ENCODE measurements at places on chromosomes 12 and 14.

DNA sequence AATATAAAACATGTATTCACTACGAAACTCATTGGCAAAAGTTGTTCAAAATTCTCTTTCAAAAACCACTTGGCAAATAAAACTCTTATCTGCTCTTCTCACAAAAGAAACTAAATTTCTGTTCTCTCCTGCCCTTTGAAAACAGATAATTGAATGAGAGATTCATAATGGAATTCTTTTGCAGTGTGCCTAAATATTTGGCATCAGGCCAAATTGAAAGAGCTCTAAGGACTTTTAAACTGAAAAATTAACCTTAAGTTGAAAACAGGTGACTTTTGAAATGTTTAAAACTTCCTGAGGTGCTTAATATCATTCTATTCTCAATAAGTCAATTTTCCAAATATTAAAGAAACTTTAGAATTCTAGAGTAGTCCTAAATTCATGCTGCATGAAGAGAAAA lies 136.4 kb downstream of the FSCB start:
- DNase-seq = no peak

GRCh38 chr12:121968876-121969275 lies 50.5 kb downstream of the CFAP251 start:
- peak; percentile 63 for DNase-seq

DNA sequence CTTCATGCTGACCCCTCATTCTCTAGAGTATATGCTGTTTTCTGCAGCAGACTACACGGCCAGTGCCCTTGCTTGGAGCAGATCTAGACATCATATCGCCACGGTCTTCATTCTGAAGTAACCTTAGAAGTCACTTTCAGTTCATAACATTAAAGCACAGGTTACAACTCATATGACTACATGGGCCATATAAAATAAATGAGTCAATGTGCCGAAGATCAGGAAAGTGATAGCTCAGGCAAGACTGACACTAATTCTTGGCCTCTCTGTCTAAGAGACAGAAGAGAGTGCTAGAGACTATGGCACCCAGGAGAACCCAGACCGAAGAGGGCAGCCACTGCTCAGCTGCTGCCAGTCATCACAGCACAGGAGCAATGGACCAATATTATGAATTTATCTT lies 609.7 kb downstream of the DIO2 start:
- no peak for DNase-seq

DNA sequence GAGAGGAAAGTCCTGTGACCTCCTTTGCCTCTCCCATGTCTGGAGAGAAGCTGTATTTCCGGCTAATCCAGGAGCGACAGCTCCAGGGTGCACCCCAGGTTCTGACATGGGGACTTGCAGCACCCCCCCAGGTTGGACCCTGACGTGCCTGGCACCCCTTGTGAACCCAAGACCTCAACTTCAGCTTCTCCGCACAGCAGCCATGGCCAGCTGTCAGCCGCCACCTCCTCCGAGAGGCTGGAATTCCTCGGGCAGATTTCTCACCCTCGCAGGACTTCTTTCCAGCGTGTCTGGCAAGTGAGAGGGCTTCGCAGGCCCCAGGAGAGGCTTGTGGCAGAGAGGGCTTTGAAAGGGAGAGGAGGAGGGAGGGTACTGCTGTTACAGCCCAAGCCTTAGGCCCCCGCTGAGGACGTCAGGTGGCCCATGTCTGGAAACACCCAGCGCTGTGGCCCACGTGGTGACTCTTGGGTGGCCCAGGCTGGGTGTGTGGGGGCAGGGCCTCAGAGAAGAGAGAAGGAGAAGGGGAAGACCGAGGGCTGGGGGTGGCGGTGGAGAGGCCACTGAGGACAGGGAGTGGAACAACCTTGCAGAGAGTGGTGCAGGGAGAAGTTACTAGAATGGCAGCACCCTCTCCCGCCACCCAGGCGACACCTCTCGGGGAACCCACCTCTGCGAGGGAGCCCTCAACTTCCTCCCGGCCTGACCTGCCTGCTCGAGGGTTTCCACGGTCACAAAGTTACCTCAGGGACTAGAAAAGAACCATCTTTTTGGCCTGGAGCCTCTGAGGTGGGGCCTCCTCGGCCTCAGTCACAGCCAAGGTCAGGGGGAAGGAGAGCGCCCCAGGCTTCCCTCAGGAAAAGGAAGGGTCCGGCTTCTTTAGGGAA lies 11.7 kb upstream of the RPS6KL1 start:
- no peak for DNase-seq

DNA sequence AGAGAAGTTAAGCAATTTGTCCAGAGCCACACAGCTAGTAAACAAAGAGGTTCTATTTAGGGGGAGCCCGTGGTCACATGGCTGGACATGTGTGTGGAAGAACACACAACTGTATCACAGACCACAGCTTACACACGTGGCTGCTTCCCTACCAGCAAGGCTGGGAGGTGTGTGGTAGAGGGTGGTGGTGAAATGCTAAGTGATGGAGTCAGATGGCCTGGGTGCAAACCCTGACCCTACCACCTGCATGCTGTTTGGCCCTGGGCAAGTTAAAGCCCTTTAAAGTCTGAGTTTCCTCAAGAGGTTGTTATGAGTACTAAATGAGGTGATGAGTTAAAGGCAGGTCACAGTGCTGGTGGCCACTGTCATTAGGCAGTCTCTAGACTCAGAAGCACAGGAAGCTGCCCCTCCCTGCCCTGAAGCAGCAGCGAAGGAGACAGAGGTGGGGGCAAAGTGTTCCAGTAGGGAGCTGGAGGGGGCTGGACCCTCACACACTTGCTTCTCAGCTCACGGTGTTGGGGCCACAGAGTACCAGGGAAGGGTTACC lies 64.2 kb downstream of the ERH start:
- DNase-seq = no peak

GRCh38 chr12:7601406-7601805 lies 64.3 kb downstream of the APOBEC1 start:
- peak; percentile 94 for DNase-seq

DNA sequence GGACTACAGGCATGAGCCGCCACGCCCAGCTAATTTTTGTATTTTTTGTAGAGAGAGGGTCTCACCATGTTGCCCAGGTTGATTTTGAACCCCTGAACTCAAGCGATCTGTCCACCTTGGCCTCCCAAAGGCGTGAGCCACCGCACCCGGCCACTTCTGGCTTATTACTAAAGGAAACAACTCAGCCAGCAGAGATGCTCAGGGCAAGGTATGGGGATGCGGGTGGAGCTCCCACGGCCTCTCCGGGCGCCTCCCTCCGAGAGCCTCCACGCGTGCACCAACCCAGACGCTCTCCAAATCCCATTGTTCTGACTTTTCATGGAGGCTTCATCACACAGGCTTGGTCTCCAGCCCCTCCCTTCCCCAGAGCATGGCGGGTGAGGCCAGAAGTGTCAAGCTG lies 6.1 kb upstream of the GPR132 start:
- no peak for DNase-seq

DNA sequence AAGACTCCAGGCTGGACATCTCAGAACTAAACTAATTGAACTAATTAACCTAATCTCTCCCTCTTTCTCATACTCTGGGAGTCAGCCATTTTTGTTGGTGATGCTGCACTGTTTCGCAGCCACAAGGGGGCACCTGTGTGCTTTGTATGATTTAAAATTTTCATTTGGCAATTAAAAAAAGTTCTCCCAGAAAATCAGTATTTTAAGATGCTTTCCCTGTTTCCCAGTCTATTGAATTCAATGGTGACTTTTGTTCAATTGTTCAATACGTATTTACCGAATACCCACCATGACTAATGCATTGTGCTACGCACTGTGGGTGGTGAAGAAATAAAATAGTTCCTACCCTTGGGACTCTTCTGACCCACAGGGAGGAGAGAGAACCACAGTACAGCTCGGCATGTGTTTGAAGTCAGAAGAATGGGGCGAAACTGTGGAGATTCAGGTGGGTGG lies 63.7 kb downstream of the ZNF664 start:
- peak; percentile 48 for DNase-seq

DNA sequence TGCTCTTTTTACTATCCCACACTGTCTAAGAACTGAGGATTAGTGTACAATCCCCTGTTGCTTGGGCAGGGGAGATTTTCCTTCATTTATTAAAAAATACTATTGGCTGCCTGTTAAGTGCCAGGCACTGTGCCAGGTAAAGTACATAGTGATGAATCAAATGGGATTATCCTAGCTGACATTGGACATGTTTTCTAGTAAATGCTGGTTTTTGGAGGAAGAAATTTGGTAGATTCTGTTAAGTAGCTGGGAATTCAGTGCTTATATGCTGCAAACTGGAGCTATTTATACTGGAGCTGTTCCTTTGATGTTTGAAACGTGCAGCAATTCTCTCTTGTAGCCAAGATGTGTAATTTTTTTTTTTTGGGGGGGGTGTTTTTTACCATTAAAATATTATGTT lies 299.6 kb downstream of the EMP1 start:
- DNase-seq = no peak
